ENCODE measurements at places on chromosomes 12 and 14. TPM values are rescaled to one million over a fixed set of nuclear protein-coding genes. Genes with fewer than 3 reads are reported as not detected.

The GUCY2C gene
- not detected for total RNA-seq

The IL26 gene
- not detected for total RNA-seq

The KLRB1 gene
- 0.18 TPM for total RNA-seq

The FBLN5 gene
- total RNA-seq: 3.8 TPM

The TAMALIN gene
- total RNA-seq: 19.3 TPM

The IL31 gene
- total RNA-seq: not detected

The C12orf50 gene
- total RNA-seq: not detected

The ETV6 gene
- total RNA-seq: 47.6 TPM
